Kidney tubule cell (primary cell): ENCODE measurements at places on chromosomes 5 and 9.
A peak's percentile ranks its signal among the peaks of the same experiment; 100 is the strongest.

- DNase-seq: no peak
Observed at GRCh38 chr5:158739951-158740757, 359.6 kb downstream of the EBF1 start.

DNA sequence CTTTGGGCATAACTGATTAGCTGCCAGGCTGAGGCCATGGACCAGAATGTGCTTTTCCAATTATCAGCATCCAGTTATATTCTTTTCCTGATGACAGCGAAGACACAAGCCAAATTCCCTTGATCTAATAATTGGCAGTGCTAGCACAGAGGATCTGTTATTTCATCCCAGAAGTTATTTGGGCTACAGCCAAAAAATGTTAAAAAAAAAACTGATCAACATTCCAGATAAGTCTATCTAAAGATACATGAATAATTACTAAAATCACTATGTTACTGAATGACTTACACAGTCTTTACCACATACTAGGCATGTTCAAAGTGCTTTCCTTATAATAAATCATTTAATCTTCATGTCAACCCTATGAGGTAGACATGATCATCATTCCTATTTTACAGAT is 13.5 kb upstream of the PDZD2 start:
- no peak for DNase-seq

DNA sequence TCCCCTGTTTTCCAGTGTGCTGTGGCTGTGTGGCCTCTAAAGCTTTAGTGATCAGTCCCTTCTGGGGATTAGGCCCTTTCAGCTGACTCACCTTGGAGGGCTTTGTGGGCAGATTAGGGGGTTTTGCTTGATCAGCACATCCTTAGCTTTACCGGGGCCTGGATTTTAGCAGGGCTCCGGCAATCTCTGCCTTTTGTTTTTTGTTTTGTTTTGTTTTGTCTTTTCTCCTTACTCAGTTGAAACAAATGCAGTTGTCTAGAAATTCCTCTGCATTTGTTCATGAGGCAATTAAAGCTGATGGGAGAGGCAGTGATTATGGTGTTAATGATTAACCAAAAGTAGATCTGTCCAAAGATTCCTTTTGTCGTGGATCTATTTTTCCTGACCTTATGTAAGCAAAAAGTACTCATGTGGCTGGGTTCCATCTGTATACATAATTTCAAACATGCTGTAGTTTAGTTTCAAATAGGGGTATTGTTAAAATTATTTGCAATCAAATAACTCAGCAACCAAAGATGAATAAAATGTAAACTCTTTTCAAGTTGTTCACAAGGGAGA is 5.2 kb upstream of the TDRD7 start:
- DNase-seq: peak; percentile 60

DNA sequence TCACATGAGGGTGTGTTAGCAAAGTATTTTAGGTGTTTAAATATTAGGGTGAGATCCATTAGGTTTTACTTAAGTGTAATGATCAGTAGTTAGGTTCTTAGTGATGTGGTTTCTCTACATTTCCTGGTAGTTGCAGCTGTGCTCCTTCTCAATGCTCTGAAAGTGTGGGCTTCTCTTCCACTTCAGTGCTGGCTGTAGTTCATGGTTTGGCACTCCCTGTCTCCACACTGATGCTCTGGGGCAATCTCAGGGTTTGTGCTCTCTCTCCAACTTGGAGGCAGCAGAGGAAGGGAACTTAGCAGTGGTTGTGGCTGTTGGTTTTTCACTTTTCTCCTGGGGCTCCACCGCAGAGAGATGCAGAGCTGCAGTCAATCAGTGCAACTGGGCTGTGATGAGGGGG is 507.5 kb downstream of the TMEM232 start:
- DNase-seq: no peak

DNA sequence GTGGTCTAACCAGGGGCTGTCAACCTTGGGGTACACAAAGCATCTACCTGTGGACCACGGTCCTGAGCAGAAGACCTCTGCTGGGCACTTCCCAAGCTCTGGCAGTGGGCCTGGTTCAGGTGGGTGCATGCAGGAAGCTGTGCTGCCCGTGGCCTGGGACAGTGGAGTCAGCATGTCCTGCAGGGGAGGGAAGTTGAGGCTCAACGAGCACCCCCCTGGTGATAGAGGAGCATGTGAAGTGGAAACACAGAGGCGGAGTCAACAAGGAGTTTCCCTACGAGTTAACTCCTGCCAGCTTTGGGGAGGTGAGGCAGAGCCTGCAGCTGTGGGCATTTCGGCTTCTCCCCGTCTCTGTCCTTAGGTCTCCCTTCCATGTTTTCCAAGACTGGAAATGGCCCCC is 67.5 kb upstream of the IRX2 start:
- no peak for DNase-seq

DNA sequence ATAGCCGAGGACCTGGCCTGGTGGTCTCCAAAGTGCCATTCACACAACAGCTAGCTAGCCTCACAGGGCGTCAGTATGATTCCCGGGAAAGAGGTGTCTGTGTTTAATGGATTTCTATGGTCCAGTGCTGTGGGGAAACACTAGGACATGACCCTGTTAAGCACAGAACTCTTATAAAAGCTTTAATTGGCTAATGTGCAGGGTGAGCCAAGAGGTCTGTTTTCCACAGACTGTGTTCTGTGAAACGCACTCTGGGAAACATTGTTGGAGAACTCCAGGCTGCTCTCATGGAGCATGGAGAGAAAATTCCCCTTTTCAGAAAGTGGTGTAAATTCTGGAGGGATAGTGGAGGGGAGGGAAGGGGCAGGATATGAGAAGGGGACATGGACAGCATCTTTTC is 331.4 kb downstream of the FBXL7 start:
- no peak for DNase-seq

- DNase-seq: no peak
Observed at GRCh38 chr9:36899406-36899805, 134.7 kb downstream of the PAX5 start.
